ENCODE measurements at places on chromosomes 3 and 15.

DNA sequence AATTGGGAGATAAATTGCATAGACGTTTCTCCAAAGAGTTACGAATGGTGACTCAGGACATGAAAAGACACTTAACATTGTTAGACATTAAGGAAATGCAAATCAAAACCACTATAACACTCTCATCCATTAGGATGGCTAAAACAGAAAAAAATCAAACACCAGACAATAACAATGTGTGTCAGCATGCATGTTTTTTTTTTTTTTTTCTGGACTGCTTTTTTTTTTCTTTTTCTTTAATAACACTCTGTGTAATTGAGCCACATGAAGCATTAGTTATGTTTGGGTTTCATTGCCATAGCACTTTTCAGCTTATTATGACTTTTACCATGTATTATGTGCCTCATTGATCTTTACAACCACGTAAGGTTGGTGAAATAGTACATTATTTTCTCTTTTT lies 95.0 kb downstream of the NFKBIZ start:
- DNase-seq, result no peak

DNA sequence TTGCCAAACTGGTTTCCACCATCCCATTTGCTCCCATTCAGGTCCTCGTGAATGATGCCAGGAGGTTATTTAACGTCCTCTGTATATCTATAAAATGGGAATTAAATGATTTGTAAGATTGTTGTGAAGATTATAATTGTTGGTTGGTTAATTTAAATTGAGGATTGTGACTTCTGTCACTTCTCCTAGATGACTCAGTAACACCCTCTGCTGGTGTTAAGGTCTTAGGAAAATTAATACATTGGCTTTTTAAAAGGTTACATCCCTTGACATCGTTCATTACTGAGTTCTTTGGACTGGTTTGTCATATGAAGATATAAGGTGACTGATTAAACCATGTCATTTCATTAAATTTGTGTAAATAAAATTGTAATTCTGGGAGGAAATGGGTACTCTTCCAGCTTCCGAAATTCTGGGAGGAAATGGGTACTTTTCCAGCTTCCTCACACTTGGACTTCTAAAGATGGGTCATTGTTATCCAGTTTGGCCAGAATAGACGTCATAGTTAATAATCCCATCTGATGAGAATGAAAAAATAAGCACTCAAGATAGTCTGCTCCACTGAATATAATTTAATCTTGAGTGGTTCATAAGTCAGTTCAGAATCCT lies 33.3 kb upstream of the PAQR5 start:
- peak; percentile 6 for DNase-seq

GRCh38 chr3:189786479-189787064 lies 155.4 kb downstream of the TP63 start:
- no peak for DNase-seq

DNA sequence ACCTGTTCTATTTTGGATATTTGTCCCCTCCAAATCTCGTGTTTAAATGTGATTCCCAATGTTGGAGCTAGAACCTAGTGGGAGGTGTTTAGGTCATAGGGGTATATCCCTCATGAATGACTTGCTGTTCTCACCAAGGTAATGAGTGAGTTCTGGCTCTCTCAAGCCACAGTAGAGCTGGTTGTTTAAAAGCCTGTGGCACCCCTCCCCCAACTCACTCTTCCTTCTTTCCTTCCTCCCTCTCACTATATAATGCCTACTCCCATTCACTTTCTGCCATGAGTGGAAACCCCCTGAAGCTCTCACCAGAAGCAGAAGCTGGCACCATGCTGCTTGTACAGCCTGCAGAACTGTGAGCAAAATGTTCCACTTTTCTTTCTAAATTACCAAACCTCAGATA lies 341.1 kb downstream of the SI start:
- DNase-seq, result no peak

DNA sequence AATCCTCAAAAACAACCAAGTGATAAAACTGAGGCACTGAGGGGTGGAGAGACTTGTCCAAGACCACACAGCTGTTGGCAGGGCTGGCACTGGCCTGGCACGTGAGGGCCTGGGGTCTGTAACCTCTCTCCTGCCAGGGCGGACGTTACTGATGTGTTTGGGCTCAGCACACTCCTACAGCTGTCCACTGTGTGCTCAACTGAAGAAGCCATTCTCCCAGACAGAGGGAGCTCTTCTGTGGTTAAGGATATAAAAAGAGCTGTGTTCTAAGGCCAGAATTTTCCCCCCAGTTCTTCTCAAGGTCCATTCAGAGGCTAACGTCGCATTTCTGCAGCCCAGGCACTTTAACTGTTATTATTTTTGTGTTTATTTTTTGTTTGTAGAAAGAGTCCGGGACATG lies 429.0 kb upstream of the ATP11B start:
- no peak for DNase-seq

- no peak for DNase-seq
Measured at GRCh38 chr3:144257381-144257780, 285.8 kb downstream of the DIPK2A start.

DNA sequence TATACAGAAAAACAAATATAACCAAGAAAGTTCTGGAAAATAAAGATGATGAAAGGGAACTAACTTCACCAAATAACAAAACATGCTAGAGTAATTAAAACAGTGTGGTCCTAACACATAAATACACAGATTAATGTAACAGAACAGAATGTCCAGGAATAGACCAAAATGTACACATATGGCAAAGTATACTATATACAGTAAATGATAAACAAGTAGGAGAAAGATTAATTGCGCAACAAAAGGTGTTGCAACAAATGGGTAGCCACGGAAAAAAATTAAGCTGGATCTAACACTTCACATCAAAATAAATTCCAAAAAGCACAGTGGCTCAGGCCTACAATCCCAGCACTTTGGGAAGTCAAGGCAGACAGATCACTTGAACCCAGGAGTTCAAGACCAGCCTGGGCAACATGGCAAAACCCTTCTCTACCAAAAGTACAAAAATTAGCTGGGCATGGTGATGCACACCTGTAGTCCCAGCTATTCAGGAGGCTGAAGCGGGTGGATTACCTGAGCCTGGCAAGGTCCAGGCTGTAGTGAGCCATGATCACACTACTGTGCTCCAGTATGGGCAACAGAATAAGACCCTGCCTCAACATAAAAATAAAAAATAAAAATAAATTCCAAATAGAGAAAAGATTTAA lies 19.8 kb downstream of the SCAP start:
- no peak for DNase-seq

GRCh38 chr15:91944331-91944730 lies 90.8 kb downstream of the SLCO3A1 start:
- no peak for DNase-seq

DNA sequence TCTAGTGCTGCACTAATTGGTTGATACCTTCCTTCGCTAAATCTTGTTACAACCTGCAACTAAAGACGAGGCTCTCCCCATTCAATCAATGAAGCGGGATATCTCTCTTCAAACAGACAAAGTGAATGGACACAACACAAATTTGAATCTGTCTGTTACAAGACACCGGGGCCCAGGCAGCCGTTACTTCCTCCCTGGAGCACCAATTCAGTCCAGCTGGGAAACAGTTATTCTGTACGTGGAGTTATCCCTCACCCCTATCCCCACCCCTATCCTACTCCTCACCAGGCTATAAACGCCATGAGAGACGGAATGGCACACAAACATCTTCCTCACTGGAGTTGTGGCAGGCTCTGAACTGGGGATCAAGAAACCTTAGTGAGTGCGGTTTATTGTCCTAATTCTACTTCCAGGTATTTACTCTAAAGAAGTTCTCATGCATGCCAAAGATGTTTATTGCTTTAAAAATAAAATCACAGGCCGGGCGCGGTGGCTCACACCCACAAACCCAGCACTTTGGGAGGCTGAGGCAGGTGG lies 181.8 kb downstream of the FOXP1 start:
- no peak for DNase-seq

GRCh38 chr3:47283591-47284364 lies 1.0 kb downstream of the KLHL18 start:
- no peak for DNase-seq

DNA sequence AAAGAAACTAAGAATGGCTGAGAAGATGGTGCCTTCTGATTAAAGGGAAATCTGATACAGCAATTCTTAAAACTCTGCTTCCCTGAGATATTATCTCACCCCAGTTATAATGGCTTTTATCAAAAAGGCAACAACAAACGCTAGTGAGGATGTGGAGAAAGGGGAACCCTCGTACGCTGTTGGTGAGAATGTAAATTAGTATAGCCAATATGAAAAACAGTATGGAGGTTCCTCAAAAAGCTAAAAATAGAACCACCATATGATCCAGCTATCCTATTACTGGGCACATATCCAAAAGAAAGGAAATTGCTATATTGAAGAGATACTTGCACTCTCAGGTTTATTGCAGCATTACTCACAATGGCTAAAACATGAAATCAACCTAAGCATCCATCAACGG lies 65.1 kb downstream of the GOLIM4 start:
- DNase-seq, result no peak

DNA sequence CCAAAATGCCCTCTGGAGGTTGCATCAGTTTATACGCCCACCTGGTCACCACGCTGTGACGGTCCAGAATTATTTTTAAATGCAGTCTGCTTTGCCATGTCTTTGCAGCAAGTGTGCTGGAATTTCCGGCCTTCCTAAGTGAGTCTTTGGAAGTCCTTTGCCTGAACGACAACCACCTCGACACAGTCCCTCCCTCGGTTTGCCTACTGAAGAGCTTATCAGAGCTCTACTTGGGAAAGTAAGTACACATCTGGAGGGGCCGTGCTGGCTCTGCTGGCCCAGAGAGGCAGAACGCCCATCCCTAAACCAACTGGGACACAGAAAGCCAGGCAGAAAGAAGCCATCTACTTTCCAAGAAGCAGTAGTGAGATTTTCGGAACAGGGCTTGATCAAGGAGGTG lies 101.8 kb downstream of the LRRK1 start:
- no peak for DNase-seq

GRCh38 chr15:43948691-43949325 lies 122.0 kb downstream of the WDR76 start:
- DNase-seq, result no peak

GRCh38 chr3:188239577-188239976 lies 85.6 kb downstream of the LPP start:
- no peak for DNase-seq

- DNase-seq, result no peak
Measured at GRCh38 chr3:28502397-28502937, 153.8 kb upstream of the AZI2 start.

DNA sequence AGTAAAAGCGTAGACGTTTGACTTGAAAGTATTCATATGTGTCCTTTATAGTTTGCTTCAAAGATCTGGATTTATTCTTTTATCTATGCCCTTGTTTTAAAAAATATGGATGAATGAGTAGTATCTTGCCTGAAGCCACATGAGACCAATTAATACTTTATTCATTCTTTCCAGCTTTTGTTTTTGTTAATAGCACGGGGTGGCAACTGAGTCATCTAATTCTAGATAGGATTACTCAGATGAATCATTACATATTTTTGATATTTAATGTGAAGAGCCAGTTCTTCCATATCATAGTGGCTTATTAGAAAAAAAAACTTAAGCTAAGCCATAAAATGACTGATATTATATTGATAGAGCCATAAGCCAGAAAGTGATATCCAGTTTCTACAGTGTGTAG lies 121.9 kb downstream of the BBX start:
- DNase-seq, result no peak

- DNase-seq, result no peak
Measured at GRCh38 chr3:166211451-166211850, 374.2 kb upstream of the BCHE start.

DNA sequence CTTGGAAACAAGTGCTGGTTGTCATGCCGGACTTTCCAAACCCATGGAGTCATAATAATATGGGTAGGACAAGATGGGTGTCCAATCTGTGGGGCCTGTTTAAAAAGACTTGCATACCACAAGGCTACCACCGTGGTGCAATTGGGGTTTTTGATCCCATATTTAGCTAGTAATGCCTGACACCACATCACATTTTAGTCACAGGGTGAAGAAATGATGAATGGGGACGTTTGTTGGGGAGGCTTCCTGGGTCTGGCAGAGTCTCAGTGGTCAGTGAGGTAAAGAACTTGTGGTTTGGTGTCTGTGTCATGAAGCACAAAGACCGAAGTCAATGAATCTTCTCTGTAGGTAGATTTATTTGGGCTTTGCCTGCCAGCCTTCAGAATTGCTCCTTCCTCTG lies 31.0 kb downstream of the P3H2 start:
- DNase-seq, result no peak

- DNase-seq, result no peak
Measured at GRCh38 chr15:34691034-34691433, 63.8 kb downstream of the GJD2 start.

- no peak for DNase-seq
Measured at GRCh38 chr3:32018757-32019564, 37.4 kb downstream of the ZNF860 start.

DNA sequence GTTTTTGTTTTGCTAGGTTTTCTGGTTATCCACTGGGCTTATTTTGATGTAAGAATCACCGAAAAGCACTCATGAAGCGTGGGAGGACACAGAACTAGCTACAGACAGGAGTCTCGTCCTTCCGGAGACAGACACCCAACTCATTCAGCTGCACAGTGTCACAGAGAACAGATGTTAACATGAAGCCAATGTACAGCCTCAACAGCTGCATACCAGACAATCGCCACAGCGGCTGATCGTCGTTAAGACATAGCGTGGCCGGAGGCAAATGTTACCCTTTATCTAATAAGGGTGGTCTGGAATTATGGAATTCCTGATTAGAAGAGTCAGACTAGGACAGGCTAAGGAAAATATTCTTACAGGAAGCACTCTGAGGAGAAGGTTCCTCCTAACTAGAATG lies 1.1 kb upstream of the PYGO1 start:
- DNase-seq, result no peak

DNA sequence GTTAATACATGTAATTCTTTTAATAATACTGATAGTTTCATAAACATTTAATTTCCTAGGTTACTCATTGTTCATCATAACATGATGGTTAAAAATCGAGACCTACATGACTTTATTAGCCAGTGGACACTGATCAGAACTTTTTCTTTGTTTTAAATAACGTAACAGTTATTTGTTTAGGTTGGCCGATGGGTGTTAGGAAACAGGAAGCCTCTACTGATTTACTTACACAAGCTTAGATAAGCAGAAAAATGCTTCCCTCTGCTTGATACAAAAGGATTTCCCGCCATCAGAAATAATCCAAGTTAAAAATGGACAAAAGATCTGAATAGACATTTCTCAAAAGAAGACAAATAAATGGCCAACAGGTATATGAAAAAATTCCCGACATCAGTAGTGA lies 16.6 kb upstream of the APH1B start:
- no peak for DNase-seq

- DNase-seq, result no peak
Measured at GRCh38 chr3:115403786-115404185, 219.5 kb upstream of the GAP43 start.

All from NCI-H2081 treated with DMSO at 0.1 percent for 48 hours (cell line).